NCI-H2171 treated with DMSO at 0.1 percent for 48 hours (cell line): ENCODE measurements at places on chromosomes 12 and 14.

- no peak for DNase-seq
Observed at GRCh38 chr12:108302403-108303311, 36.5 kb downstream of the CMKLR1 start.

- no peak for DNase-seq
Observed at GRCh38 chr12:107322063-107322462, 228.7 kb upstream of the CRY1 start.

- DNase-seq: peak; percentile 91
Observed at GRCh38 chr14:76918782-76919394, 92.7 kb downstream of the LRRC74A start.

GRCh38 chr12:8951744-8952143 is 2.3 kb upstream of the M6PR start:
- DNase-seq: no peak

DNA sequence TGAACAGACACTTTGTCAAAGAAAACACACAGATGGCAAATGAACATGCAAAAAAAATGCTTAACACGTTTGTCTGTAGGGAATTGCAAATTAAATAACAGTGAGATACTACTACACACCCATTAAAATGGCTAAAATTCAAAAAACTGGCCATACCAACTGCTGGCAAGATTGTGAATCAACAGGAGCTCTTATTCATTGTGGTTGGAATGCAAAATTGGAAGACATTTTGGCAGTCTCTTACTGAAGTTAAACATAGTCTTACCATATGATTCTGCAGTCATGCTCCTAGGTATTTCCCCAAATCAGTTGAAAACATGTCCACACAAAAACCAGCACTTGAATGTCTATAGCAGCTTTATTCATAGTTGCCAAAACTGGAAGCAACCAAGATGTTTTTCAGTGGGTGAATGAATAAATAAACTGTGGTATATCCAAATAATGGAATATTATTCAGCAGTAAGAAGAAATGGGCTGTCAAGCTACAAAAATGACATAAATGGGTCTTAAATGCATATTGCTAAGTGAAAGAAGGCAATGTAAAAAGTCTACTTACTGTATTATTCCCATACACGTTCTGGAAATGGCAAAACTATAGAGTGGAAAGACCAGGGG is 91.4 kb downstream of the PLEKHA5 start:
- DNase-seq: no peak

DNA sequence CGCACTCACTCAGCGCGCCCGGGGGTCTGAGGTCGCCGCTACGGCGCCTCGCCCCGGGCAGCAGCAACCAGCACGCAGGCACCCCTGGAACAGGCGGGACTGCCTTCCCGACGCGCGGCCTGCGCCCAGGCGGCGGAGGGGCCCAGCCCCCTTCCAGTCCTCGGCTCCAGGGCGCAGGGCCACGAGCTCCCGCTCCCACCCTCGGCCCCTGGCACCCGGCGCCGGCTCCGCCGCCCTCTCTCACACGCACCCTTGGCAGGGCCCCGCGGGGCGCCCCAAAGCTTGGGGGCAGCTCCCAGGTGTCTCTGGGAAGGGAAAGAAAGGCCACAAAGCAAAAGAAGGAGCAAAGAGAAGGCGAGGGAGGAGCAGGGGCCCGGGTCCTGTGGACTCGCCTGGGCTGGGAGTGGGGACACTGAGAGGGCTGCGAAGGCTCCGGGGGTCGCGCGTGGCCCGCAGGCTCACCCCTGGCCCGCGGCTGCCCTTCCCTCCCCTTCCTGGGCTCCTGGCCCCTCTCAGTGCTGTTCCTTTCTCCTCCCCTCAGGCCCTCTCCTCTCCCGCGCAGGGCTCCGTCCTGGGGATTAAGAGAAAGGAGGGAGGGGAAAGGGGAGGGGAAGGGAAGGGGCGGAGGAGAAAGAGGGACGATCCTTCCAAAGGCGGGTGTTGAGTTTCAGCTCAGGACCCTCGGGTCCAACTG is 907 bp upstream of the EFS start:
- peak; percentile 75 for DNase-seq

- no peak for DNase-seq
Observed at GRCh38 chr12:22333713-22334409, 646 bp downstream of the ST8SIA1 start.

GRCh38 chr14:104348741-104349140 is 210.4 kb downstream of the KIF26A start:
- no peak for DNase-seq

DNA sequence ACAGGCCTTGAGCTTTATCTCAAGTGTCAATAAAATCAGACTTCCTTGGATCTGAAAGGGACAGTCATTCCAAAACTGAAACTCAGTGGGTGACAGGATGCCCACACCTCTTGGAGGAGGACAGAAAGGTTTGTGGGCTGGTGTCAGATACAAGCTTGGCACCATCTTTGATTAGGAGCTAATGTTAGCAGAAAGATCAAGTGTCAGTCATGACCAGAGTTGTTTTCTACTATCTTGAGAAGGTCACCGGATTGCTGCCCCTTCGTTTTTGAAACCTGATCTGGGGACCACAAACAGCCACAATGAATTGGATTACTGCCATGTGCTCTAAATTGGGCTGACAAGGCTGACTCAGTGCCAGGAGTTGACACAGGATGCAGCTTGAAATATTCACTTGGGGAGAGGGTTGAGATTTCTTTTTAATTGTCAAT is 88.3 kb downstream of the OTOGL start:
- peak; percentile 94 for DNase-seq

GRCh38 chr14:52327374-52328226 is 13.5 kb downstream of the PTGER2 start:
- DNase-seq: no peak

GRCh38 chr14:80575763-80576162 is 364.5 kb upstream of the DIO2 start:
- DNase-seq: no peak

DNA sequence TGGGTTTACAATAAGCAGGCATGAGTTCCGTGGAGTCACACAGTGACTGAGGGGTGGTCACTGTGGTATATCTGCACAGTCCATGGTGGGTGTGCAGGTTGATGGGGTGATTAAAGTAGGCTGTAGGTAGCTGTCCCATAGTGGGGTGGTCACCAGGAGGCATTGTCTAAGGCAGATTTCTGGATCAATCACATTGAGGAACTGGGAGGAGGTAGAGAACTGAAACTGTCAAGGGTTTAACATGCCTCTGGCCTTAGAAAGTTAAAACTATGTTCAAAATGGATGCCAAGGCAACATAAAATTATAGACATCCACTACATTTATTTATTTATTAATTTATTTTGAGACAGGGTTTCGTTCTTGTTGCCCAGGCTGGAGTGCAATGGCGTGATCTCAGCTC is 8.3 kb downstream of the ADCK1 start:
- no peak for DNase-seq

- DNase-seq: no peak
Observed at GRCh38 chr12:31647086-31647491, 12.4 kb upstream of the ETFBKMT start.

- DNase-seq: no peak
Observed at GRCh38 chr12:2020511-2020910, 16.3 kb upstream of the DCP1B start.

DNA sequence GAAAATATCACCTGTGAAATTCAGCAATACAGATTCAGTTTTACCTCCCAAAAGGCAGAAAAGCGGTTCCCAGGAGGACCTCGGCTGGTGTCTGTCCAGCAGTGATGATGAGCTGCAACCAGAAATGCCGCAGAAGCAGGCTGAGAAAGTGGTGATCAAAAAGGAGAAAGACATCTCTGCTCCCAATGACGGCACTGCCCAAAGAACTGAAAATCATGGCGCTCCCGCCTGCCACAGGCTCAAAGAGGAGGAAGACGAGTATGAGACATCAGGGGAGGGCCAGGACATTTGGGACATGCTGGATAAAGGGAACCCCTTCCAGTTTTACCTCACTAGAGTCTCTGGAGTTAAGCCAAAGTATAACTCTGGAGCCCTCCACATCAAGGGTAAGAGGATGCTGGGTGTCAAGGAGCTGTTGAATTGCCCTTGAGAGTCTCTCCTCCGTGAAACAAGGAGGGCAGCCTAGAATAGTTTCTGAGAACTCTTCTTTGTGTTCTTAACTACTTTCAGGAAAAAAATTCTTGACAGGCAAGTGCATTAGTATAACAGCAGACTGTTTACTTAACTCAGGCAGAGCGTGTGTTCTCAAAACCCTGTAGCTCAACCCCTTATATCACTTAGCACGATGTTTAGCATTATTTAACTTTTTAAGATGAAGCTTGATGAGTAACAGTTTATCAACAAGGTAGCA is 7.7 kb downstream of the TDP1 start:
- DNase-seq: no peak

DNA sequence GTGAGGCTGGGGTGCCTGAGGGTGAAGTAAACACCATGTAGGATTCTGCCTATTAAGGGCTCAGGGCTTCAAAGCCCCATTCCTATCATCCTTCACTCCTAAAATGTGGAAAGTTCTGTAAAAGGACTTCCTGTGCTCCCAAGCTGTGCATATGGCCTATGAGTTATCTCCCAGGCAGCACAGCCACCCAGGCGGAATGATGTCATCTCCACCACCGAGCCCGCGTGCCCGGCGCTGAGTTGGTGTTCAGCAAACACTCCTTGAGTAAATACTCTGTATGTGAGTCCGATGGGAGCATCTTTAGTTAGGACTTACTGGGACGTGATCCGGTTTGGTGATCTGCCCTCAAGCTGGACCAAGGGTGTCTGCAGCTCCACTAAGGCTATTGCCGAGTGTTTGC is 437.3 kb downstream of the MED13L start:
- no peak for DNase-seq

DNA sequence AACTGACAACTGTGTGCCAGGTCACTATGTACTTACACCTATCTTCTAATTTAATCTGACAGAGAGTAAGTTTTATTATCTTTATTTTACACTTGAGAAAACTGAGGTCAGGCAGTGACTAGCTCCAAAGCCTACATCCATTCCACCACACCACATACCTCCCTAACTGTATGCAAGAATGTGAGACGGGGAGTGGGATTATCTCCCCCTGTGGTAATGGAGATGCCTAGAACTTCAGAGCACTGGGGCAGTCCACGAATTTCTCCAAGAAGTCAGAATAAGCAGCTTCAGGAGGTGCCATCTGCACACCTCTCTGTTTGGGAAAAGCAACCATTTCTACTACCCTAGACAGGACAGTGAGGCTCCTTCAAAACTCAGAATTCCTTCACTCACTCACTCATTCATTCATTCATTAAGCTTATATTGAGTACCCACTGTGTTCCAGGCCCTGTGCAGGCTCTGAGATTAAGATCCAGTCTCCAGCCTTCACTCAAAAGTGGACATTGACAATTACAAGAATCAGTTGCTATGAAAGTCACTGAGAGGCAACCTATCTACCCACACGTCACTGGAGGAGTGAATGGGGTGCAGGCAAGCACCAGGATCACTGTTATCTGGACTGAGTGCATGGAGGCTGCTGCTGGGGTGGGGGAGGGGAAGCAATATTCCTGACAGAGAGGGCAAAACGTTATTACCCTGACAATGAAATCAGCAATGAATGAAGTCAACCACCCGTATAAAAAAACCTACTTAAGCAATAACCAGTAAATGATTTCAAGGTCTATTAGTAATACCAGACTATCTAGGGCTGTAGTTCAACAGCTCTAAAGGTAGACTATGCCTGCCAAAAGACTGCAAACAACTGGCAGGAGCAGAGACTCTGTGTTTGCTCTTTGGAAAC is 18.0 kb downstream of the SLC7A7 start:
- no peak for DNase-seq

DNA sequence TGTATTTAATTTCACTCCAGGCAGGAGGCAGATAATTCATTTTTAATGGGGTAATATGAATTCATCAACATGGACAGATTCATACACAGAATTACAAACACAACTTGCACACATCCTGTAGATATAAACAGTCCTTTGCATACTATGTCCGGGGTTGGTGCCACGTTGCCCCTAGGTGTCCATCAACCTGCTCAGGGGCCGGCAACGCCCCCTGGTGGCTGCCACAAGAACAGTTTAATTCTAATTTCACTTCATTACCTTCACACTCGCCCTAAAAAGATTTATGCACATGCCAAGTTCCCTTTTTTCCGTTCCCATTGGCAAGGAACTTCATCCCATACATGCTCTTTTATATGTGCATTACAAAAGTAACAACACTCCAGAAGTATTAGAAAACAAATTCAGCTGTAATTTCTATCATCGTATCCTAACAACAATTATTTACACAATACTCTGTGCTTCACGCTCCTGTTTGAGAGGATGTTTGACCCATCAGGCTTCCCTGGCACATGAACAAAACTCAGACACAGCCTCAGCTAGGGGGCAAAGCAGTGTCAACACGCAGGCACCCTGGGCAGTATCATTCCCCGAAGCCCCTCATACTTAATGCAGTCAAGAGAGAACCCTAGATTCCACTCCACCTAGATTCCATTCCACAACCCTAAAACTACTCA is 15.5 kb downstream of the MANSC1 start:
- peak; percentile 25 for DNase-seq

DNA sequence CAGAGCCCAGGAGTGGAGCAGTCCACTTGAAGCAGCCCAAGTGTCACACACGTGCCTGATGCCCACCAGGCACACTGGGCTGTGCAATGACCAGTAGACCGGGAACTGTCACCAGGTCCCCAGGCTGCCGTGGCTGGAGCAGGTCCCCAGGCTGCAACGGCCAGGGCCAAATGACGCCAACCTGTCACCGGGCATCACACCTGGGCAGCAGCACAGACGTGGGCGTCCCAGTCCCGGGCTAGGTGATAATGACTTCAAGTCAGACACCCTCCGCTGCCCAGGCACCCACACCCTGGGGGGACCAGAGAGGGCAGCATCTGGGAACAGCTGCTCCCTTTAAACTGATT is 30.6 kb upstream of the MMP17 start:
- DNase-seq: no peak

DNA sequence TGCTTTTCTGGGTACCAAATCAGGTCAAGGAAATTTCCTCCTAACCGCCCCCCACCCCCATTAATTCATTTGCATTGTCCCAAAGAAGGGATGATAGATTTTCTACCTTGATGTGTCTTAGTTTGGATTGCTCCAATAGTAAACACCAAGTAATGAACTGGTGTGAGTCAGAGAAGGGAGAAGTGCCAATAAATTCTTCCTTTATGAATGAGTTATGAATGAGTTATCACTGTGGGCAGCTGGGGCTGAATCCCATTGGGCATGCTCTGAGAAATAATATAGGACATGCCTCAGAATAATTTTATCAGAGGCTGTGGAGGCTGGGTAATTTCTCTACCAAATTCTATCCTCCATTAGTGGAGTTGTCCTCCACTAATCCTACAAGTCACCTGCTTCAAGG is 277.9 kb upstream of the FLRT2 start:
- DNase-seq: no peak

GRCh38 chr12:54195737-54196347 is 7.1 kb upstream of the SMUG1 start:
- DNase-seq: no peak

- no peak for DNase-seq
Observed at GRCh38 chr12:113837528-113838296, 128.4 kb downstream of the RBM19 start.

DNA sequence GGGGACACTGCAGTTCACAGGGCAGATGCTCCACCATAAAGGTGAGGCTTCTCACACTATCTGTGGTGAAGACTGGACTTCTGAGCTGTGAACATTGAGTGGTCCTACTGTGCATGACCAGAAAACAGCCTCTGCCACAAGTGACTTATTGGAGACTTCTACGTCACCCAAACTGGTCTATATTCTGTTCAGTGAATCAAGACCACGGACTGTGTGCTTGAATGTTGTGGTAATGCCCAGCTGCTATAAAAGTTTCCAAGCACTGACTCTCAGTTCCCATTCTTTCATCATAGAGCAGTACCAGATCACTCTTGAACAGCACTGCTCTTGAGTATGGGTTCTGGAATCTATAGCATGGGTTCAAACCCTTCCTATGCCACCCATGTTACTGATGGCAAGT is 4.8 kb upstream of the PLEK2 start:
- no peak for DNase-seq

GRCh38 chr14:101155575-101155974 is 252.1 kb upstream of the RTL1 start:
- DNase-seq: no peak
